Stimulated activated CD8-positive, alpha-beta memory T cell treated with anti-CD3 and anti-CD28 coated beads, Interleukin-7, amount 100 ng/mL, for 1 hour (primary cell): ENCODE measurements at places on chromosomes 11 and 22.

DNA sequence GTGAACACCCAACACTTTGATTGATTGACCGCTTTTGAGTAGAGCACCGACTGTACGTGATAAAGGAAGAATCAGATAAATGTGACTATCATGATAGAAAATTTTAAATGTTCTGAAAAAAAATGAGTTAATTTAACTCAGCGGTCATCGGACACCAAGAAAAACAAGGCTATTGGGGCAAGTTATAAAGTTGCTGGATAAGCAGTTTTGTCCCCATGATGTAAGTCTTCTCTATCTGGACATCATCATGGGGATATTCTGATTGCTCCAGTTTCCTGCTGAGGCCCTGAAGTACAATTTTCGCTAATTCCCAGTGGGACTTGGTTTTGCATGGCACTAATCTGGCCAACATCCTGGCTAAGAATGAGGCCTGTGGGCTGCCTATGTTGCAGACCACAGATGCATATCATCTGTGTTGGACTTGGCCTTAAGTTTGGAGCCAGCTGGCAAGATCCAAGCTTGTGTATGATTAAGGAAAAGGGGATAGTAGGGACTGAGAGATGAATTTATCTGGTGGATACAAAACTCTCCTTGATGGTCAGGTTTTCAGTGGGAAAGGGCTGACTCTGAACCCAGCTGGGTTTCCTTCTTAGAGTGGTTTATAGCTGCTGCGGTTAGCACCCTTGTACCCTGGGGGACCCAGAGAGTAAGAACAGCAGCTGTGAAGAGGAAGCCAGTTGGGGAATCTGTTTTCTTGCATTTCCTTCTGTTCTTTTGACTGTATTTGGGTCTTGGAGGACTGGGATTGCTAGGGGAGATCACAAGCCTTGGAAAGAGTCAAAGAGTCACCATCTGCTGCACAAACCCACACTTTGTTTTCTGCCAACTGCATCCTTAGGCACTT lies 118.3 kb downstream of the SEZ6L start:
- no peak for DNase-seq

DNA sequence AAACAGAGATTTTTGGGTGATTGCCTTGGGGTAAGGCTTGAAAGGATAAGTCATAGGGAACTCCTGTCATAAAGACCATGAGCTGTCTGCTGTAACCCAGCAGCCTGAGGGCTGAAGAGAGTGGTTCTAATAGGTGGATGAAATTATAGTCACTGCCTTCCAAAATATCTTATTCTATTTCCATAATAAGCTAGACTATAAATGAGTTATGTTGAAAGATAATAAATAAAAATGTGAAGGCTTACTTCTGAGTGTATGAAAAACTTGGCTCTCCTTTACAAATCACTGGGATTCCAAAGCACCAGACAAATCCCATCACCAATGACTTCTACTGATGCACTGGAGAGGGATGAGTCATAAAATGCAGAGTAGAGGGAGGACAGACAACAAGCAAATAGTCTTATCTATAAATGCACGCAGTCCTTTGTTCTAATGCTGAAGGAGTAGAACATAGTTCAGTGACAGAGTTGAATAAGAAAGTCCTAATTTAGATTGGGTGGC lies 775.0 kb upstream of the LRRC4C start:
- no peak for DNase-seq

GRCh38 chr11:59615637-59616395 lies at the start of gene OSBP:
OSBP (minus strand) TSS chr11:59615774; CDS start chr11:59615664, 110 bp downstream.
- DNase-seq: peak; percentile 94

DNA sequence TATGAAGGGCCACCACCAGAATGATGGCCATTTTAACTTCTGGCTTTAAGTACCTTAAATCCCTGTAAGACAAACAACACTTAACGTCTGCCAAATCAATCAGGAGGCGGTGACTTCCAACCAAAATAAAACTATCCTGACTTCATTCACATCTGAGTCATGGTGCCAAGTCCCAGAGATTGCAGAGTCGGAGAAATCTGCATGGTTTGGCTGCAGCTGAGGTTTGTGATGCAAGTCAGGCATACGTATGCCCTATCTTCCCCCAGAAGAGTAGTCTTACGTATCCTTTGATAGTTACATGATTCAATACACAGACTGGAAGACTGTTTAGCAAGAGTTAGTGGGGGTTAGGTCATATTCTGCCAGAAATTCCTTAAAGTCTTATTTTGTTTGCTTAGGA lies 1.7 kb upstream of the GAB2 start:
- DNase-seq: no peak

DNA sequence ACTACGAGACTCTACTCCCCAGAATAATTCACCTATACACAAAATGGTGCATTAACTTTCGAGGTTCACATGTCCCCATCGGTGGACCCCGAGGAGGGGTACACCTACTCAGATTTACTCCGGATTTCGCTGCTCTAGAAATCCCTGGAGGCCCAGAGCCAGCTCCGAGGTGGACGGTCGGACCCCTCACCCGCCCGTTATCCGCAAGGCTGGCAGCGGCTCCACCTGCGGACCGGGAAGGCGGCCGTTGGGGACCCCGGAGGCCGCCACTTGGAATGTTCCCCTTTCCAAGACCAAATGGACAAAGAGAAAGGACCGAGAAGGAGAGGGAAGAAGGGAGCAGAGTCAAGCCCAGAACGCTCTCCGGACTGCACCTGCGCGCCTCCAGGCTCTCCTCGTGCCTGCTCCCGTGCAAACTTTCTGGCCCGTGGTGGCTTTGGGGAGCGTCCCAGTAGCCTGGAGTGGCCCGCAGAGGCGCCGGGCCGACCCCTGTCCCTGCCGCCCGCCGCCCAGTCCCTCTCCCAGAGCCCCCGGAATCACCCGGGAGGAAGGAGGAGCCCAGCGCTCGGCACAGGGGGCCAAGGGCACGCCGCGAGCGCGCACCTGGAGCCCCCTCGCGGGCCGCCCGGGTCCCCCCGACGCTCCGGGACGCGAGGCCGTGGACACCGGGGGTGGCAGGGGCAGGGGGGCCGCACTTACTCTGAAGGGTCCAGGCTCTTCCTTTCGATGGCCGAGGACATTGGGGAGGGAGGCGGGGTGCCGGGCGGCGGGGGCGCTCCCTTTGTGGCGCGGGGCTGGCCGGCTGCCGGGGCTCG lies 23.0 kb downstream of the LMO2 start:
- DNase-seq: no peak

- no peak for DNase-seq
Measured at GRCh38 chr11:28228196-28228895, 120.2 kb downstream of the METTL15 start.

GRCh38 chr22:42368379-42369249 lies 63.6 kb downstream of the NFAM1 start:
- no peak for DNase-seq
